ENCODE measurements at places on chromosomes 7 and 10.

DNA sequence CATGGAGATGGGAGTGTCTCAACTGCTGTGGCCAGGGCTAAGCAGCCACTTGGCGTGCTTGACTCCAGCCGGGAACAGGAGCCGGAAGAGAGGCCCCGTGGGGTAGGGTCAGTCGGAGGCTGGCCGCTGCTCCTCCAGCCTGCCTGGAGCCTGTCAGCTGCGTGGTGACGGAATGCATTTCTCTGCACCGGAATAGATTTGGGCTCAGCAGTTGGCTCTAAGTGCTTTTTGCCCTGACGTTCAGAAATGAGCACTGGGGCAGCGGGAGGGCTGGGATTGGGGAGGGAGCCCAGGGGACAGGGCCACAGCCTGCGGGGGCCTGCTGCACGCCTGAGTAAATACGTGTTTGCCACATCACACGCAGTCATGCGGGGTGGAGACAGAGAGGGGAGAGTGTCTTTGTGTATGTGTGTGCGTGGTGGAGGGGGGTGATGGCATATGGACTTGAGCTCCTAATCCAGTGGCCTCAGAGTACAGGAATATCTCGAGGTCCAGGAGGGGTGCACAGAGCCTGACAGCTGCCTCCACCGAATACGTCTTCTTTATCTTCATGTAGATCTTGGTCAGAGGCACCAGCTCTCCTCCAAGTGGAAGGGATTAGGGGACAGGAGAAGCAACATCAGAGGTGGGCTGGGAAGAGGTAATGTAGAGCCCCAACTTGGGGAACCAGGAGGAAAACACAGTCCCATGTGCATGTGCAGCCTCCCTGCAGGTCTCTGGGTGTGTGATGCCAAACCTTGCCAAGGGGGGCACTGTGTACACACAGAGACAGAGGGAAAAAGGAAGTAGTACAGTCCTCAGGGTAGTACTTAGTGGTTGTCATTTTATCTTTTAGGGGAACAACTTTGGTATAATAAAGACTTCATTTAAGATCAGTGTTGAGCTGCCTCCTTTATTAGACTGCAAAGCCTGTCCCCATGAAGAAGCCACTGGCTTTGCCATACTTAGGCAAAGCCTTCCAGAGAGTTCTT, 151.4 kb downstream of the CDH23 start:
- DNase-seq, result peak; percentile 85

DNA sequence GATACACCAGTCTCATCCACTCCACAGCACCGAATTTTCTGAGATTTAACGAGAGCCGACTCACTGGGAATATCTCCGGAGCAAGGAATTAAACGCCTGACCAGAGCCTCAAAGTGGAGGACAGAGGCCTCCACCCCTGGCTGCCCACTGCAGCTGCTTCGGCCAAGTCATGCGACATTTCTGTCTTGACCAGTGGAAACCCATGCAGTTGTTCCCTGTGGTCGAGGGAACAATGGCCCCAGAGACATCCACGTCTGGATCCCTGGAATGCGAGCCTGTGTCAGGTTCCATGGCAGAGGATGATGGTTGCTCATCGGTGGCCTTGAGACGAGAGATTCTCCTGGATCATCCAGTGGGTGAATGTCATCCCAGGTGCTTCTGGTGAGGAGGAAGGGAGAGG, 65.7 kb upstream of the INSIG1 start:
- DNase-seq, result no peak

DNA sequence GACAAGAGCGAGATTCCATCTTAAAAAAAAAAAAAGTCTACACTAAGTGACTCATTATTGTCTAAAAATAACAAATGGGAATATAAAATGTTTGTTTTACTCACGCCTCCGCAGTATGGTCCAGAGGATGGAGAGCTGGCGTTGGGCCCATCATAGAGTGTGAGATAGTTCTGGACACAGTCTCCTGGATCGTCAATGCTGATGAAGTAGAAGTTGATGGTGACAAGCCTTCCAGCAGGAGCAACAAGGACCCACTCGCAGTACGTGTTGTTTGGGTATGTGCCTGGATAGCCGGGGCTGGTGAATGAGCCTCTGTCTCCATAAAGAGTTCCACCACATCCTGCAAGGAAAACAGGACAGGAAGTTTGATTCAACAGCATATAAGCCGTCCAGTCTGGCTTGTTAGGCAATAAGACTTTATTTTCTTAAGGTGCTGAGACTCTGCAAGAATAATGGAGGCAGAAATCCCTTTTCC, 11.5 kb upstream of the RSU1 start:
- peak; percentile 38 for DNase-seq

- DNase-seq, result no peak
These were observed 70.9 kb upstream of the CTBP2 start for GRCh38 chr10:125231116-125231812.

- DNase-seq, result no peak
These were observed 78.4 kb downstream of the XRCC2 start for GRCh38 chr7:152597507-152597906.

DNA sequence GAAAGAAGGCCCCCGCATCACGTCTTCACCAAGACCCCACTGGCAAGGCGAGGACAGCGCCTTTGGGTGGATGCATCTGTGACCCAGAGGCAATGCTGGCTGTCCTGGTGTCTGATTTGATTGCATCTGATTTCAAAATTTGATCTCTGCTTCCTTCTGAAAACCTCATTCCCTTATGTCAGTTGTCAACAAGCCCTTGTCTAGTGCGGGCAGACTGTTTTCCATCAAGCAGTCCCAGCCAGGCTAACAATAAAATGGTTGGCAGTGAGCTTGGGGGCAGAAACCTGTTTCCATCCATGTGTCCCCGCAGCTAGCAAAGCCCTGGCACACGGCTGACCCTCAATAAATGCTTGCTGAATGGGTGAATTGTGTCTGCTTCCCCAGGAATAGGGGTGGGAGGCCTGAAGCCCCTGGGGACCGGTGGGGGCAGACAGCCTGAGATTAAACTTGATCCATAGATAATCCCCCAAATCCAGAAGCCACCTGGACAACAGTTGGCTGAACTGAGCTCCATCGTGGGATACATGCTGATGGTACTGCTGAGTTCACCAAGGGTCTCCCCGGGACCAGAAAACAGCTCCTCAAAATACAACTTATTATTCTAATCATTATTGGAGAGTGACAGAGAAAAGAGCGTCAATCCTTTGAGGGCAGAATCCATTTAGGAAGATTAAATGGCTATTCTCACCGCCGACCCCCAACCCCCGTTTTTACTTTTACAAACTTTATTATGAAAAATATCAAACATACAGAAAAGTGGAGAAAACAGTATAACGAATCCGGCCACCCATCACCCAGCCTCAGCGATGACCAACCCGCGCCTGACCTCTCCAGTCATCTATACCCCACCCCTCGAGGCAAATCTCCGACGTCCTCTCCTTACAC, 912 bp upstream of the DUSP5 start:
- peak; percentile 31 for DNase-seq

GRCh38 chr7:101420436-101420835, 57.8 kb downstream of the COL26A1 start:
- DNase-seq, result no peak

- DNase-seq, result no peak
These were observed 364.8 kb downstream of the TNS3 start for GRCh38 chr7:47217086-47217485.

- DNase-seq, result no peak
These were observed 14.0 kb downstream of the GATAD1 start for GRCh38 chr7:92461027-92462003.

GRCh38 chr10:119270762-119271366, 63.5 kb downstream of the GRK5 start:
- DNase-seq, result peak; percentile 89

DNA sequence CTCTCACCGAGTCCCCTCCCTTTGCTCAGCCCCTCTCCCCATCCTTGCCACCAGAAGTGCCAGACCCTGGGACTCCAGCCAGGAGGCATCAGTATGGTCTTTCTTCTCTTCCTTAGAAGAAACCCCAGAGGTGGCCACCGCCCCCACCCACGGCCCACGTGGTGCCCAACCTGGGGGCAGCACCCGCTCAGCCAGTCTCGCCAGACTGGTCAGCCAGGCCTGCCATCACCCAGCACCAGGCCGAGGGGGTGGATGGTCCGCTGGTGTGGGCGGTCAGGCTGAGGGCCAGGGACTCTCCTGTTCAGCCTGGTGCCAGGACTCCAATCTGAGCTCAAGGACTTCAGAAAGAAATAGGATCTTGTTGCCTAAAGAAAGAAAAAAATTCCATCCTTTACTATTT, 5.8 kb upstream of the CLDN4 start:
- peak; percentile 20 for DNase-seq

- no peak for DNase-seq
These were observed 700.4 kb upstream of the KCND2 start for GRCh38 chr7:119572541-119572940.

DNA sequence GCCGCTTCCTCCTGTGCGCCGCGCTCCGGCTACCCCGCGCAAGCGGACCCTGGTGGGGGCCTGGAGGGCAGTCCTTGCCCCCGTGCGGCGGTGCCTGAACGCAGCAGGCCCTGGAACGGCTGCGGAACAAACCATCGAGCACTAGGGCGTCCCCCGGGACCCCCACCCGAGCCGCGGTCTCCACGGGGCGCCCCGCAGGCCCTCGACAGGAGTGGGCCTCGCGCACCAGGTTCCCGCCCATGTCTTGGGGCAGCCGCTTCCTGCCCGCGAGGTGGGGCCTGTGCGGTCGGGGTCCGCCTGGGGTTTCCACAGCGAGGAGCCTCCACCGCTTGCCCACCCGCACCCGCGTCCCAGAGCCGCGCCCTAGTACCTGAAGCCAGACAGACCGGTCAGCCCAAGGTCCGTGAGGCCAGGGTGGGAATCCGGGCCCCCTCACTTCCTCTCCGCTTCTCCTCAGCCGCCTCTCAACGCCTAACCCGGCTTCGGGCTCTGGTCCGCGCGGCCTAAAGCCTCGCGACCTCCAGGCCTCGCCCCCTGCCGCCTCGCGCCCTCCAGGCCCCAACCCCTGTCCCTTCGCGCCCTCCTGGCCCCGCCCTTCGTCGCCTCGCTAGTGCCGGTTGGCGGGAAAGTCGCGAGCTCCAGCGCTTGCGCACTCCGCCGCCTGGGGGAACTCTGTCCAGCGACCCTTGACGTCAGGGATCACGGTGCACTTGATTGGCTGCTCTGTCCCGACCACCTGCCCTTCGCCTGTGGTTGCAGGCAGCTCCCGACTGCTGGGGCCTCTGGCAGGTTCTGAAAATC, 7.0 kb upstream of the GBX1 start:
- peak; percentile 52 for DNase-seq

GRCh38 chr10:131773370-131774343, 127.2 kb upstream of the PPP2R2D start:
- DNase-seq, result no peak

DNA sequence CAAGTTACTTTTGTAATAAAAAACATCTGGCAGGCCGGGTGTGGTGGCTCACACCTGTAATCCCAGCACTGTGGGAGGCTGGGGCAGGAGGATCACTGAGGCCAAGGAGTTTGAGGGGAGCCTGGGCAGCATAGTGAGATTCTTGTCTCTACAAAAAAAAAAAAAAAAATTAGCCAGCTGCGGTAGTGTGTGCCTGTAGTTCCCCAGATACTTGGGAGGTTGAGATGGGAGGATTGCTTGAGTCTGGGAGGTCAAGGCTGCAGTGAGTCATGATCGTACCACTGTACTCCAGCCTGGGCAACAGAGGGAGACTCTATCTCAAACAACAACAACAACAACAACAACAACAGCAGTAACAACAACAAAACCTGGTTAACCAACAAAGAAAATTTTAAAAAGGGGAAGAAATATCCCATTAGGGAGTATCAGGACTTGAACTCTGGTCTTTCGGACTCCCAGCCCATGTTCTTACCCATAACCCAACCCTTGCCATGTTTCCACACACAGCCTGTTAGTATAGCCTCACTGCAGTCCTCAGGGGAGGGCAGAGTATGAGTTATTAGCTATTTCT, 17.2 kb downstream of the PALD1 start:
- no peak for DNase-seq

GRCh38 chr10:58220769-58221451, 46.8 kb downstream of the IPMK start:
- DNase-seq, result no peak

- no peak for DNase-seq
These were observed 37.0 kb upstream of the GOT1 start for GRCh38 chr10:99467236-99467999.

- DNase-seq, result no peak
These were observed 102.6 kb downstream of the PARP12 start for GRCh38 chr7:139960157-139960556.

DNA sequence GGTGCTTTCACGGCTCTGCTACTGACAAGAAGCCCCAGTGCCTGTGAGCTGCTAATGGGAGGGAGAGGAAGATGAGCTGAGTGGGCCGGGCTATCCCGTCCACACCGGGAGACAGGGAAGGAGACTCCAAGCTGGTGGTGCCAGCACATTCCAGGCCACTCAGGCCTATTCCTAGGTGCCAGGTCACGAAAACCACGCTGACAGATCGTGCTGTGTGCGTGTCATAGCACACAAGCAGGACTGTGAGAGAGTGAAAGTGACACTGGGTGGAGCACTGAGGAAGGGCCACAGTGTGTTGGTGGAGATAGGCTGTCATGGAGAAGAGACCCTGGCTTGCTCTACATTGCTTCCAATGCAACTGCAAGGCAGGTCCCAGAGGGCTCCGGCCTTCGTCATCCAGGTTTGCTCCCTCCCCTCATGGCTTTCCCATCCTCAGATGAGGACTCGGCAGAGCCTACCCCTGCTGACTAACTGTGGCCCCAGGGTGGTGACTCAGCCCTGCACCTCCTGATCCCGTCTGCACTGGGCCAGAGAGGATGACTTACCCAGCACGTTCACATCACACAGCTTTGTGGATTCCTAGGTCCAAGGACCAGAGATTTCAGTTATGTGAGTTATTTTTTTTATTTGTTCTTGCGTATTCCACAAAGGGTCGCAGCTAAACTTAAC, 167.3 kb downstream of the EGFR start:
- no peak for DNase-seq

All from left ventricle myocardium superior (tissue), 1 donor.